ENCODE measurements at places on chromosomes 2 and 18. TPM values are rescaled to one million over a fixed set of nuclear protein-coding genes. Genes with fewer than 3 reads are reported as not detected.

DNA sequence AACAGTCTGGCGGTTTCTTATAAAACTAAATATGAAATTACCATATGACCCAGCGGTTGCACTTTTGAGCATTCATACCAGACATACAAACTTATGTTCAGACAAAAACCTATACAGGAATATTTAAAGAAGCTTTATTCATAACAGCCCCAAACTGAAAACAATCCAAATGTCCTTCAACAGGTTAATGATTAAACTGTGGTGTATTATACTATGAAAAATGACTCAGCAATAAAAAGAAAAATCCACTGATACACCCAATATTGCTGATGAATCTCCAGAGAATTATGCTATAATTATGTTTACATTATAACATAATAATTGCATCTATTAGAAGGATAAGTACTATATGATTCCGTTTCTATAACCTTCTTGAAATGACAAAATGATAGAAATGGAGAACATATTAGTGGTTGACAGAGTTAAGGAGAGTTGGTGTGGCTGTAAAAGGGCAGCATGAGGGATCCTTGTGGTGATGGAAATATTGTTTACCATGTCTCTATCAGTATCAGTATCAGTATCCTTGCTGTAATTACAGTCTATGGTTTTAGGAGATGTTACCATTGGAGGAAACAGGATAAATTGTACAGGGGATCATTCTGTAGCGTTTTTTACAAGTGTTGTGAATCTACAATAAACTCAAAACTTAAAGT is 127.1 kb downstream of the DSC3 start:
- no peak for DNase-seq

Gene CFAP53
- total RNA-seq = not detected

DNA sequence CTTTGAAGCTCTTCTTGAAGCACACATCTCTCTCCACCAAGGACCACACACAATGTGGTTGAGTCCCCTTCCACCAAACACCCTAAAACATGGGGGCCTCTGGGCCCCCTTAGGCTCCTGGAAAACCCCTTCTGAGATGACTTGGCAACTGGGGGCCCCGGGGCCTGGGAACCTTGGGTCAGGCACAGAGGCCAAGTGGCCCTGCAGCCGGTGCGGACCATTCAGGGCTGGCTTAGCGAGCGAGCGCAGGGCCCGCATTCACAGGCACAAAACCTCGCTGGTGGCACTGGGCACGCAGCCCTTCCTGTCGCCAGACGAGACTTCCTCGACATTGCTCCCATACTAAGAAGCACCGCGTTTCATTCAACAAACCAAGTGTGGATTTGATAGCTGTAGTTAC is 111.2 kb upstream of the ID2 start:
- DNase-seq = no peak

Gene ITGA4
- total RNA-seq = 1.8 TPM

DNA sequence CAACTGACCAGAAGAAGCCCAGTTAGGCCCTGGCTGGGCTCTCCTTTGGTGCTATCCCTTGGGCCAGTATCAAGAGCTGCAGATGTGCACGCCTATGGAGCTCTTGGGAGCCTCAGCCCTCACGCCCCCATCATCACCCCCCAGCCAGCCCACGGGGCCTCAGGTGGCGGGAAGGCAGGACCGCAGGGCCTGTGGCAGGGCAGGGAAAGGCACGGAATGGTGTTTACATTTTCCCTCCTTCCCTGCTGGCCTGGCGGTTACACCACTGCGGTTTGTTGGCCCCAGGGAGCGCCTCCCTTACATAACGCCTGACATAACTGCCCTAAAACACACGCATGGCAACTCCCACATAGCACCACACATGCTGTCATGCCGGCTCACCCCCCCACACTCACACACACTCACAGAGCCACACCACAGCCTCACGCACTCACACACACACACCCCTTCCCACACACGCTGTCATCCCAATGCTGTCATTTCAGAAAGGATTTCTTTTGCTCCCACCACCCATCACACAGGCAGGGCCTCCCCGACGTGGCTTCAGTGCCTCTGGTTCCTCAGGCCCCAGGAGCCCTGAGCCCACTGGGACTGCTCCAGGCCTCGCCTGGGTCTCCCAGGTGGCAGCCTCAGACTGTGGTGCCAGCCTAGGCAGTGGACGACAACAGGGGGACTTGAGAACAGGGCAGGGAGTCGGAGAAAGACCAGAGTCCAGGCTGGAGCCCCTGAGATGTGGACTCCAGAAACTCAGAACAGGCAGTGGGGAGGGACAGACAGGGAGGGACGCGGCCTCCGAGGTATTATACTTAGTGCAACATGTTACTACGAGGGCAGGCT is 15.7 kb downstream of the ZFP36L2 start:
- DNase-seq = peak; percentile 61

DNA sequence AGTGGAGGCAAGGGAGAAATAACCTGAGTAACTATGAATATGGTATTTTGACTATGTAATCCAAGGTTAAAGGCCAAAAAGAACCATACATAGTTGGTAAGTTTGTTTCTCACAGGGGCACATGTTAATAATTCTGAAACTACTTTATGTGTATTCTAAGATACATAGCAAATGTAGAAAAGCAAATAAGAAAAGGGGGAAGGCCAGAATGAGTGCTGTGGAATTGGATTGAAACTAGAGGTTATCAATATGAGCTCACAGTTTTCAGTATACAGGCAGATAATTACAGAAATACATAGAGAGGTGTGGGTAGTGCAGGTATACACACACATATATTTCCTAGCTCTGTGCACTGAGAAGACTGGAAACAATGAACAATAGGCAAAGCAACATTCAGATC is 13.7 kb downstream of the INO80C start:
- no peak for DNase-seq

Gene HOXD13
- total RNA-seq = not detected

Gene LAMA1
- 0.10 TPM for total RNA-seq

- no peak for DNase-seq
Measured at GRCh38 chr2:131027566-131028528, 65.4 kb downstream of the FAM168B start.

Data from heart right ventricle (tissue), 16 donors.